ENCODE measurements at places on chromosomes 3 and 15. TPM values are rescaled to one million over a fixed set of nuclear protein-coding genes. Genes with fewer than 3 reads are reported as not detected.
A peak's percentile ranks its signal among the peaks of the same experiment; 100 is the strongest.

DNA sequence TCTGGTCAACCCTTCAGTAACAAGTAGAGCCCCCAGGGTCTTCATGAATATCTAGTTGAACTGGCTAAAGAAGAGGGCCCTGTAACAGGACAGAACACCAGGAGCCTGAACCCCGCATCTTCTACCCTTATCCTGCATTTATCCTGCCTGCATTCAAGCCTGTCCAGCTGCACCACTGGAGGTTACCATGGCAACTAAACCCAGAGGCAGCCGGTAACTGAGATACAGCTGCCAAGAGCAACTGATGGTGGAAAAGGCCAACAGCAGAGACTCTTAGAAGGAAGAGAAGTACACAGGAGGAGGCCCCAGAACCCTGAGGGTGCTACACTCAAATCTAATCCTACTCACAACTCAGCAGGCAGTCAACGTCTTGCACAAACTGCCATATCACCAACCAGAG is 3.7 kb upstream of the PRKAR2A start:
- peaks cover 17% of the 10 kb centered on the region for H3K4me1 ChIP-seq
- peaks cover 2% of the 10 kb centered on the region for H3K36me3 ChIP-seq
- no peaks in the 10 kb centered on the region for H3K27me3 ChIP-seq
- DNase-seq, result no peak

DNA sequence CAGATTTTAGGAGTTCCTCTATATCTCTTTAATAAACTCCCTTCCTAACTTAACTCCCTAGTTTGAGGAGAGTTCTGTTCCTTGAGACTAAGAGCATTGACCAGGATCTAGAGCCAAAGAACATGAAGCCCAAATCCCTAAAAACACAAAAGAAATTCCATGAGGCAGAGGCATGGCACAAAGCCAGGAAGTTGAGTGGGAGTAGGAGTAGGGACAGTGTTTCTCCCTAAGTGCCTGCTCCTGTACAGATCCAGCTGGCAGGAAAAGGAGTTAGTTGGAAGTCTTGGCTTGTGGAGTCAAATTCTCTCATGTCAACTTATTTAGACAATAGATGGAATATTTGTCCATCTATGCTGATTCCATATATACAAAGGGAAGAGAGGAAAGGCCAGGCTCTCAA is 11.4 kb downstream of the ACTC1 start:
- H3K4me1 ChIP-seq, result no peaks in the 10 kb centered on the region
- H3K27ac ChIP-seq, result no peak overlapping the region
- H3K27me3 ChIP-seq, result peaks cover 14% of the 10 kb centered on the region
- no peak for DNase-seq
- H3K36me3 ChIP-seq, result no peaks in the 10 kb centered on the region
- no peak overlapping the region for H3K4me3 ChIP-seq

- peaks cover 9% of the 10 kb centered on the region for H3K27me3 ChIP-seq
- DNase-seq, result no peak
- no peak overlapping the region for H3K27ac ChIP-seq
- H3K4me1 ChIP-seq, result no peaks in the 10 kb centered on the region
Measured at GRCh38 chr3:171054921-171055320, 28.4 kb upstream of the SLC2A2 start.

GRCh38 chr15:82111918-82112317 is 66.1 kb upstream of the MEX3B start:
- H3K27me3 ChIP-seq, result no peaks in the 10 kb centered on the region
- no peak overlapping the region for H3K4me3 ChIP-seq
- no peaks in the 10 kb centered on the region for H3K36me3 ChIP-seq
- no peak for DNase-seq
- no peak overlapping the region for H3K27ac ChIP-seq

DNA sequence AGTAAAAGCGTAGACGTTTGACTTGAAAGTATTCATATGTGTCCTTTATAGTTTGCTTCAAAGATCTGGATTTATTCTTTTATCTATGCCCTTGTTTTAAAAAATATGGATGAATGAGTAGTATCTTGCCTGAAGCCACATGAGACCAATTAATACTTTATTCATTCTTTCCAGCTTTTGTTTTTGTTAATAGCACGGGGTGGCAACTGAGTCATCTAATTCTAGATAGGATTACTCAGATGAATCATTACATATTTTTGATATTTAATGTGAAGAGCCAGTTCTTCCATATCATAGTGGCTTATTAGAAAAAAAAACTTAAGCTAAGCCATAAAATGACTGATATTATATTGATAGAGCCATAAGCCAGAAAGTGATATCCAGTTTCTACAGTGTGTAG is 121.9 kb downstream of the BBX start:
- no peaks in the 10 kb centered on the region for H3K4me1 ChIP-seq
- DNase-seq, result no peak
- H3K27me3 ChIP-seq, result no peaks in the 10 kb centered on the region
- no peak overlapping the region for H3K4me3 ChIP-seq

DNA sequence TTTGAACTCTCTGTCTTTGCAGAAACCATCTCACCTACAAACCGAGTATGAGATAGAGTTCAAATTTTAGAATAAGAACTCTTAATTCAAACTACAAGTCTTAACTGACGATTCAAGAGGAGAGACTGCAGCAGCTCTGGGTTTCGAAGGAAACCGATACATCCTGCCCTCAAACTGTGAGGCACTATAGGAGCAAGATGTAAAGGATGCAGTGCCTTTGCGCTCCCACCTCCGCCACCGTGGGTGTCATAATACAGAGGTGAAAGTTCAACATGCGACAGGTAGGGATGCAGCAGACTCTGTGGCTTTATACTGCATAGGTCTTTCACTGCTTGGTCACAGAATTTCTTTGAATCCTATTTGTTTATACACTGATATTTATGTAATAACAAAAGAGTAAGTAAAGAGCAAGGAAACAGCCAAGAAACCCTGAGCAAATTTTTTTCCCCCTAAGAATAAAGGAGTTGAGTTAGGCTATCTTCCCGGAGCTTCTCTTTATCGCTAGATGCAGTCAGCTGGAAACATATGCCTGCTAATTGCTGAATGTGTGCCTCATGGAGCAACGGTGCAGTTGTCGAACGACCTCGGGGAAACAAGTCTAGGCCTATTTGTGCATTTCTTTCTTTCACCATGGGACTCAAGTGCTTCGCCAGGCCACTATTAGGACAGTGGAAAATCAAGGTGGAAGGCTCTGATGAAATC is 1097.6 kb upstream of the CFAP20DC start:
- H3K4me3 ChIP-seq, result no peak overlapping the region
- peaks cover 6% of the 10 kb centered on the region for H3K4me1 ChIP-seq
- no peaks in the 10 kb centered on the region for H3K36me3 ChIP-seq

ACKR2 gene
- 2.3 TPM for total RNA-seq

GRCh38 chr15:85726454-85726853 is 68.3 kb downstream of the KLHL25 start:
- no peak overlapping the region for H3K4me3 ChIP-seq
- peaks cover 20% of the 10 kb centered on the region for H3K4me1 ChIP-seq
- H3K36me3 ChIP-seq, result peaks cover 79% of the 10 kb centered on the region

GRCh38 chr3:3573341-3573740 is 225.9 kb upstream of the LRRN1 start:
- H3K4me1 ChIP-seq, result no peaks in the 10 kb centered on the region
- H3K4me3 ChIP-seq, result no peak overlapping the region
- DNase-seq, result no peak
- no peaks in the 10 kb centered on the region for H3K36me3 ChIP-seq
- H3K27ac ChIP-seq, result no peak overlapping the region
- H3K27me3 ChIP-seq, result no peaks in the 10 kb centered on the region

- H3K4me1 ChIP-seq, result peaks cover 8% of the 10 kb centered on the region
- no peak overlapping the region for H3K27ac ChIP-seq
- no peak for DNase-seq
- H3K4me3 ChIP-seq, result no peak overlapping the region
Measured at GRCh38 chr3:13224967-13225366, 151.7 kb upstream of the IQSEC1 start.

NEK11 gene
- total RNA-seq, result 0.58 TPM

DNA sequence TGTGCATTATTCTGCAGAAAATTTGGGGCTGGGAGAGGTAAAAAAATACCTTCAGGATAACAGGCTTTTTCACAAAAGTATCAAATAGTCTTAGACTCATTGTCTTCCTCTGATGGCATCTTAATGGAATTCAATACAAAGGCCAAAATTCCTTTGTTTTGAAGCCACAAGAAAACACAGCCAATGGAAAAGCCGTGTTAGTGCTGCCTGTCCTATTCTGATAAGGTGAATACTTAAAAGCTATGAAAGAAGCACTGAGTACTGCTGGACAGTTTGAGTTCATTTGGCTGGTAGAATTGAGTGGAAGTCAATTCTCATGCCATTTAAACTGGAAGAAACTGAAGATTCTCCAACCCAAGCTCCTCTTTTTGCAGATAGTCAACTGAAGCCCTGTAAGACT is 395.3 kb upstream of the TPRG1 start:
- H3K27ac ChIP-seq, result no peak overlapping the region
- H3K36me3 ChIP-seq, result no peaks in the 10 kb centered on the region
- H3K4me3 ChIP-seq, result no peak overlapping the region

DNA sequence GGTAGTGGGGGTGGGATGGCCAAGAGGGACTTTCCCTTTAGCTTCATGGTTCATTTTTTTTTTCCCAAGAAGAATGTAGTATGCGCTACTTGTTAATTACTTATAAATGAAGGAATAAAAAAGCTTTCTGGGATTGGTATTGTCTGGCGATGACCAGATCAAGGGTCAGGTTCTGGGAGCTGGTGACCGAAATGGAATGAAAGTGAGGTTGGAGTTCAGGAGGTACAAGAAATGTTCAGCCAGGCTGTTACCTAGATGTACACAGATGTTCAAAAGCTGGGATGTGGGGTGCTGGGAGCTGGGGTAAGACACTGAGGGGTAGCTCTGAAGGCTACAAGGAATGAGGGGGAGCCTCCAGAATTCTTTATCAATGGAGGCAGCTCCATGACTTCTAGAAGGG is 17.1 kb upstream of the U2SURP start:
- no peak for DNase-seq
- H3K27me3 ChIP-seq, result peaks cover 25% of the 10 kb centered on the region
- H3K36me3 ChIP-seq, result no peaks in the 10 kb centered on the region
- no peak overlapping the region for H3K4me3 ChIP-seq
- no peak overlapping the region for H3K27ac ChIP-seq
- H3K4me1 ChIP-seq, result no peaks in the 10 kb centered on the region

GJD2 gene
- total RNA-seq, result not detected

RTP1 gene
- not detected for total RNA-seq

GRCh38 chr3:122189357-122189756 is 5.9 kb downstream of the CASR start:
- peaks cover 64% of the 10 kb centered on the region for H3K27me3 ChIP-seq
- H3K27ac ChIP-seq, result no peak overlapping the region
- no peak overlapping the region for H3K4me3 ChIP-seq
- DNase-seq, result no peak
- no peaks in the 10 kb centered on the region for H3K4me1 ChIP-seq
- H3K36me3 ChIP-seq, result no peaks in the 10 kb centered on the region

GRCh38 chr3:196444500-196444894 is 12.3 kb upstream of the UBXN7 start:
- H3K4me3 ChIP-seq, result no peak overlapping the region
- DNase-seq, result no peak
- H3K27ac ChIP-seq, result no peak overlapping the region
- H3K36me3 ChIP-seq, result no peaks in the 10 kb centered on the region

GRCh38 chr3:64685331-64685799 is 2.4 kb downstream of the ADAMTS9 start:
- no peak overlapping the region for H3K4me3 ChIP-seq
- peaks cover 38% of the 10 kb centered on the region for H3K27me3 ChIP-seq
- H3K27ac ChIP-seq, result no peak overlapping the region
- H3K36me3 ChIP-seq, result no peaks in the 10 kb centered on the region
- no peak for DNase-seq
- peaks cover 7% of the 10 kb centered on the region for H3K4me1 ChIP-seq

GRCh38 chr3:124402791-124403190 is 327.5 kb upstream of the UMPS start:
- no peak overlapping the region for H3K27ac ChIP-seq
- H3K27me3 ChIP-seq, result peaks cover 10% of the 10 kb centered on the region

DNA sequence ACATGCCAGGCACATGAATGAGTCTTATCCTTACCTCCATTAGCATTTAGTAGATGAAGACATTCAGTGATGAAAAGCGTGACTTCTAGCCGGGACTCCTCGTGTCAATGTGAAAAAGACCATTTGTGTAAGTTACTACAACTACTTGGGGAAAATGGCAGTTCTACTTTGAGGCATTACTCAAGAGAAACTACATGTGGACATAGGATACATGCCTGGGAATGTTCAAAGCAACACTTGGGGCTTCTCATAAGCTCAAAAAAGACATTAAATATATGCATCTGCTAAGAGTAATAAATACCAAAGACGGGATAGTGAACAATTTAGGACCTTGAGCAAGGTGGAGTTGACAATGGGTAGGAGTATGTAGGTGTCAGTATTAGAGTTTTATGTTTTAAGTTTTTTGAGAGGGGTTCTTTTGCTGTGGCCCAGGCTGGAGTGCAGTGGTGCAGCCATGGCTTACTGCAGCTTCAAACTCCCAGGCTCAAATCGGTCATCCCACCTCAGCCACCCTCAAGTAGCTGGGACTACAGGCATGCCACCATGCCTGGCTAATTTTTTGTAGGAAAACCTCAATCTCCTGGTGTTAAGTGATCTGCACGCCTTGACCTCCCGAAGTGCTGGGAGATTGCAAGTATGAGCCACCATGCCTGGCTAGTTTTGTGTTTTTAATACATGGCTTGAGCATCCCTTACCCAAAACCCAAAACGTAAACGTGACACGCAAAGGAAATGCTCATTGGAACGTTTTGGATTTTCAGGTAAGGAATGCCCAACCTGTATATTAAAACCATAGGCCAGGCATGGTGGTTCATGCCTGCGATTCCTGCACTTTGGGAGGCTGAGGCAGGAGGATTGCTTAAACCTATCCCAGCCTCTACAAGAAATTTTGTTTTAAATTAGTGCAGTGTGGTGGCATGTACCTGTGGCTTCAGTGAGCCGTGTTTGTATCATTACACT is 3.9 kb downstream of the RPLP1 start:
- H3K27ac ChIP-seq, result peak overlapping the region; percentile 11
- peaks cover 54% of the 10 kb centered on the region for H3K36me3 ChIP-seq
- H3K27me3 ChIP-seq, result no peaks in the 10 kb centered on the region
- H3K4me3 ChIP-seq, result peak overlapping the region; percentile 0

GRCh38 chr3:107753494-107753893 is 230.7 kb downstream of the BBX start:
- H3K27ac ChIP-seq, result no peak overlapping the region
- H3K4me1 ChIP-seq, result no peaks in the 10 kb centered on the region
- no peaks in the 10 kb centered on the region for H3K36me3 ChIP-seq
- peak; percentile 38 for DNase-seq
- H3K27me3 ChIP-seq, result no peaks in the 10 kb centered on the region

DNA sequence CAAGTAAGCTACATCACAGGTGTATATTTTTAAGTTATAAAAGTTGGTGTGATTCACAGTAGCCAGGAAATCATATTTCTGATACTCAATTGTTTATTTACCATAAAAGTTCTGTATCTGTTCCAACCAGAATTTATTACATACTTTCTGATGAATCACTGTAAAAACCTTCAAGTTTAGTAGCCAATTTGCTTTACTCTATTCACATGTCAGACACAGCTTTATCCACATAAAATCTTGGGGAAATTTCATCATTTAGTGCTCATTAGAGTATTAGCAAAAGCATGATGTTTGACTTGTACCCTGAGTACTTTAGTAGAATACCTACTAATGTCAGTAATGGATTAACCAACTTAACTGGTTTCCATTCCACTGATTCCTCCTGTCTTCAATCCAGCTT is 249.8 kb downstream of the POLQ start:
- no peaks in the 10 kb centered on the region for H3K4me1 ChIP-seq
- DNase-seq, result no peak
- H3K4me3 ChIP-seq, result no peak overlapping the region
- H3K27me3 ChIP-seq, result no peaks in the 10 kb centered on the region
- H3K36me3 ChIP-seq, result no peaks in the 10 kb centered on the region
- H3K27ac ChIP-seq, result no peak overlapping the region

- H3K4me1 ChIP-seq, result no peaks in the 10 kb centered on the region
- no peaks in the 10 kb centered on the region for H3K27me3 ChIP-seq
- H3K36me3 ChIP-seq, result peaks cover 2% of the 10 kb centered on the region
- H3K4me3 ChIP-seq, result no peak overlapping the region
- no peak overlapping the region for H3K27ac ChIP-seq
- peak; percentile 37 for DNase-seq
Measured at GRCh38 chr15:24848050-24848449, 106.7 kb upstream of the SNRPN start.
